CD4-positive, alpha-beta T cell (primary cell): ENCODE measurements at places on chromosomes 4 and X.

- no peak for DNase-seq
Observed at GRCh38 chrX:16748425-16748824, 29.0 kb downstream of the SYAP1 start.

GRCh38 chr4:48660347-48660746 lies 119.7 kb downstream of the FRYL start:
- DNase-seq, result no peak

DNA sequence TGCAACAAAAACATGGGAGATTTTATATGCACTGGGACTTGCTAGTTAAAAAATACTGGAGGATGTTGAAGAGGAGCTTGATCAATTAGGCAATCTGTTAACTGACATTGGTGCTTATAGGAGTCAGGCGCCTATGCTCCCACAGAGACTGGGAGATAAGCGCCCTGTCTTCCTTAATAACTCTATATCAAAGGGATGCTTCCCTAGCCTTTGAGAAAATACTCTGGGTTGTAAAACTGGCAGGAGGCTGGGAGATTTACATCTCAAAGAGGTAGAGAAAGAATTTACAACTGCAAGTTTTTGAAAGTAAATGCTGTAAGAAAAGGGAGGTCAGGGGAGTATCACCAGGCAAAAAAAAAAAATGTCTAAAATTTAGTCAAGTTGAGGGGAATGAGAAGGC lies 325.4 kb downstream of the PCDH10 start:
- DNase-seq, result no peak

GRCh38 chr4:93828995-93829819 lies 654 bp downstream of the ATOH1 start:
- DNase-seq, result no peak

GRCh38 chrX:152038804-152039203 lies 64.3 kb upstream of the GABRE start:
- DNase-seq, result no peak

DNA sequence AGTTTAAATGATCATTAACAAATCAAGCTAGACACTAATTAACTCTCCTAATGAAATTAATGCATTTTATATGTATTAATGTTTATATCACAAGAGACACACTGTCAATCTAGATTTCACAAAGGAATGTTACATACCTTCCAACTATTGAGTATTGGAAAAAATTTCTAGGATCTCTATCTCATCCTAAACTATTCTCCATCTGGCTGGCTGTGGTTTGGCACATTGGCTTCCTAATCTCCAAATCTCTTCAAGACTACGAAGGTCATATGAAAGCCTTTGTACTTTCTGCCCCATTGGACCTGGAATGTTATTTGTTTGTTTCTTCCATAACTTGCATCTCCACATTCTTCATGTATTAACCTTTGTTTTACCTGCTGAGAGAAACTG lies 1160.0 kb downstream of the ADGRL3 start:
- no peak for DNase-seq

GRCh38 chrX:10755439-10756334 lies 135.3 kb upstream of the MID1 start:
- DNase-seq, result no peak

- DNase-seq, result no peak
Observed at GRCh38 chr4:154677300-154677699, 64.8 kb upstream of the FGG start.

- DNase-seq, result no peak
Observed at GRCh38 chr4:184232202-184232601, 14.5 kb upstream of the ENPP6 start.
